WTC11 (cell line): ENCODE measurements at places on chromosomes 7 and 10. TPM values are rescaled to one million over a fixed set of nuclear protein-coding genes. Genes with fewer than 3 reads are reported as not detected.
A peak's percentile ranks its signal among the peaks of the same experiment; 100 is the strongest.

DNA sequence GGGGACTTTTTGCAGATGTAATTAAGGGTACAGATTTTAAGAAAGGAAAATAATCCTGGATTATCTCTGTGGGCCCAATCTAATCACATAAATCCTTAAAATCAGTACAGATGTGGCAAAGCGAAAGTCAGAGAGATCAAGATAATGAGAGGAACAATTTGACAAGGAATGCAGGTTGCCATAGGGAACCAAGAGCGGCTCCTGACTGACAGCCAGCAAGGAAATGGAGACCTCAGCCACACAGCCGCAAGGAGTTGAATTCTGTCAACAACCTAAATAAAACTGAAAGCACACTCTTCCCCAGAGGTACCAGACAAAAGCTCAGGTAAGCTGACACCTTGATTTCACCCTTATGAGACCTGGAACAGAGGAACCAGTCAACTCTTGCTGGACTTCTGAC lies 3.4 kb upstream of the PNPLA8 start:
- no peak for DNase-seq

GRCh38 chr7:147775516-147776284 lies 814.9 kb upstream of the C7orf33 start:
- DNase-seq = no peak

SPDYE3 gene
- not detected in 3 replicates for total RNA-seq

PLAC9 gene
- 4.6 to 7.3 TPM (median 6.6 TPM) in 3 replicates for total RNA-seq

DNA sequence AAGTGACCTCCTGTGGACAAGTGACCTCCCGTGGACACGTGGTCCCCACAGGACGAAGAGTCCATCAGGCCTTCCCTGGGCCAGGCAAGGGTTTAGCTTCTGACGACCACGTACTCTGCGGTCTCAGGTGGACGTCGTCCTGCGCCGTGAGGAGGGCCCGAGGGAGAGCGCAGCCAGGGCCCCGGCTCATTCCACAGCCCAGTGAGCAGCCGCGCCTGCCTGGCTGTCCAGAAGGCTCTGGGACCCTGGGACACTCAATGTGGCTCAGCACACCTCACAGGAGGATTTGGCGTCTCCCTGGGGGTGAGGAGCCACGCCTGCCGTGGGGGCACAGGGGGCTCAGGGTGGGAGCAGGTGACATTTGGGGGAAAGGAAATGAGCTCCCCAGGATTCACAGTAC lies 64.4 kb upstream of the CFAP46 start:
- DNase-seq = no peak

- DNase-seq = no peak
Measured at GRCh38 chr7:26705567-26705966, 158.8 kb downstream of the SKAP2 start.

DNA sequence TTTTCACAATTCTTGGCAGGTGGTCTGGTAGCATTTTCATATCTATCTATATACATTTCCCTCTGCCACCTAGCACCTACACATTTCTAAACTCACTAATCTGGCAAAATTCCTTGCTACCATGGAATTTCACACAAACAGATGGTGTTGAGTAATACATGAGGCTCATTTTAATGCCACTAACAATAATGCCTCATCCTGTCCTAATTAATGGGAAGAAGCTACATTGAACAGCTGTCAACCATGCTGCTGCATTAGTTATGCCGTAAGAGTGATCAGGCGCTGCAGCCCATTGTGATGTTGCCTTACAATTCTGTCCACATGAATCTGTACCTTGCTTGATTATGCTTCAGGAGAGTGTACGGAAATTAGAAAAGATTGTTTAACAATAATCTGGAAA lies 23.2 kb downstream of the COL1A2 start:
- no peak for DNase-seq

ELFN1 gene
- 4.1 to 4.6 TPM (median 4.4 TPM) in 3 replicates for total RNA-seq

MYO1G gene
- total RNA-seq = 0.41 to 0.48 TPM (median 0.46 TPM) in 3 replicates

WEE2 gene
- 0.04 to 0.07 TPM in 2 of 3 replicates, not detected in the other for total RNA-seq

DNA sequence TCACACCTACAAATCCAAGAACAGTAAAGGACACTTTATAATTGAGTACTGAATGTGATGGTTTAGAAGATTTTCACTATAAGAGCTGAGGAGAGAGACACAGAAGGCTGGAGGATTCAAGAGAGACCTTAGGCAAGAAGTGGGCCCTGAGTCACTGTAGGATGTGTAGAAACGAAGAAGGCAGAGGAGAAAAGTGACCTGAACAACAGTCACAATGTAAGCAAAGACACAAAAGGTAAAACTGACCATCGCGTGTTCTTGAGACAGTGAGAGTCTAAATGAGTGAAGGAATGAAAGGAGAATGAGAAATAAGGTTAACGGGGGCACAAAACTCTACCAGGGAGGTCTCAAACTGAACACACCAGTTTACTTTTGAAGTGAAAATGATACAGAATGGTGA lies 298.2 kb upstream of the LRGUK start:
- no peak for DNase-seq

ANKRD61 gene
- not detected in 3 replicates for total RNA-seq

DNA sequence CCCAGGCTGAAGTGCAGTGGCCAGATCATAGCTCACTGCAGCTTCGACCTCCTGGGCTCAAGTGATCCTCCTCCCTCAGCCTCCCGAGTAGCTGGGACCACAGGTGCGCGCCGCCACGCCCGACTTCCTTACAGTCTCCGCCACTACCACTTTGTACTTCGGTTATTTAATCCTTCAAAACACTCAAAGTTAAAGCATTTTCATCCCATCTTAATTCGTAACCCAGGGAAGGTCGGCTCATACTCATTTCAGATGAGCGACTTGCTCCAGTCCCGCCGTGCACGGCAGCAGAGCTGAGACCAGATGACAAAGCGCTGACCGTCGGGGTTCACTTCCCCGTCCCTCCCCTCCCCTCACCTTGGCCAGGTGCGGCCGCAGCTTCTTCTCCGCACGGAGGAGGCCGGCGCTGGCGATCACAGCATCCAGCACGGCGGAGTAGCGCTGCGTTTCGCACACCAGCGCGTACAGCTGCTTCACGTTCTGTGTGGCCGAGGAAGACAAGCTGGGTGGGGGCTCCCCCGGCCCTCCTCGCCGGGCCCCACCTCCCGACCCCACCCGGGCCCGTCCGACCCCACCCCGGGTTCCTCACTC lies 457 bp downstream of the NSUN5 start:
- DNase-seq = peak; percentile 46

- no peak for DNase-seq
Measured at GRCh38 chr7:12322284-12322902, 81.3 kb downstream of the VWDE start.

GRCh38 chr10:125538947-125539731 lies 143.8 kb downstream of the TEX36 start:
- DNase-seq = no peak

DNA sequence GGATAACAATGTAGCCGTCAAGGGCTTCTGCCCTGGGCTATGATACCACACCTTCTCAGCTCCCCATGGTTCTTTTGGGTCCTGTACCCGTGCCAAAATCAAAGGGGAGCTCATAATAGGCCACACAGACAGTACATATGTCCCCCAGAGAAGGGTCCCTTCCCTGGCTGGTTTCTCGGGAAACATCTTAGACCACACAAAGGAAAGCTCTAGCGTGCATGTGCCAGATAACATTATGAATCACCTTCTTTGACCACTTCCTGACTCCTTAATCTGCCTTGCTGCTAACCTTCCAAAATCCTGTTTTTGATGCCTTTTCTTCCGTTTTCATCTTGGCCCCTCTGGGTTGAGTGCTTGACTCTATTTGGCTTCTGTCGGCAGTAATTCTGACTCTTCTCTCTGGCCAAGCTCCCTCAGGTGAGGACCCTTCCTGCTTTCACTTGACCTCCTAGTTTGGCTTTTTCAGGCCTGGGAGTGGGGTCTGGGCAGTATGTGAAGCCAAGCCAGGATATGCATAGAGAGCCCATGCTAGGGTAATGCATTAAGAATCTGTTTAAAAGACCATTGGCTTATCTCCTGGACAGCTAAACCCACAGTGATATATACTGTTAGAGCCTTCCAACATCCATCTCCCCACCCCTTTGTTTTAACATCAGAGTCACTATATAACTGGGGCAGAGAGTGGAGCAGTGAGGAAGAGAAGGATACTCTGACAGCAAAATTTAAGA lies 84.8 kb downstream of the ANLN start:
- DNase-seq = no peak

DNA sequence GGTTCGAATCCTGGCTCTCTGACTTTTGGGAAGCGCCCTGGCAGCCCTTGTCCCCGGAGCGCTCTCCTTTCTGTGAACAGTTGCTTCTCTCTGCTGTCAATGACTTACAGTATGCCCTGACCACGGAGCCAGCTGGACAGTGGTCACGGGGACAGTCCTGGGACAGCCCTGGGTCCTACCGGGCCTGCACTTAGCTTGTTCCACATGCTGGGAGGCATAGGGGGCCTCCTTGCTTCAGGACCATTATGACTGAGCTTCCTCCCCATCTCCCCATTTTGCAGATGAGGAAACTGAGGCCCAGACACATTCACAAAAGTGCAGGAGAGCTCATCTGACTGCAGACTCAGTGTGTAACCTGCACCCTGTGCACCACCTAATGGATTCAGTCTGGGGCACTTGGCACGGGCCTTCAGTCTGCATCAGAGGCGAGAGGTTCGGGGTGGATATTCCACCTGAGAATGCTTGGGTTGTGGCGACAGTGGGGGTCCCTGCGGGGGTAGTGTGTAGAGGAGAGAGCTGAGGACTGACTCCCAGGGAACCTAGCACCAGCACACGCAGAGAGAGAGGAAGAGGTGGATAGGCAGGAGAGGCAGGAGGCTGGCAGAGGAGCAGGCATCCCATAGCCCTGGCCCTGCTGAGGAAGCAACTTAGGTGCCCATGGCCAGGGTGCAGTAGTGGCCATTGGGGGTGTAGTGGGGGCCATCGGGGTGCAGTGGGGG lies 1.6 kb downstream of the DOCK1 start:
- DNase-seq = no peak

- no peak for DNase-seq
Measured at GRCh38 chr10:5904227-5904626, 14.2 kb downstream of the FBH1 start.

DNA sequence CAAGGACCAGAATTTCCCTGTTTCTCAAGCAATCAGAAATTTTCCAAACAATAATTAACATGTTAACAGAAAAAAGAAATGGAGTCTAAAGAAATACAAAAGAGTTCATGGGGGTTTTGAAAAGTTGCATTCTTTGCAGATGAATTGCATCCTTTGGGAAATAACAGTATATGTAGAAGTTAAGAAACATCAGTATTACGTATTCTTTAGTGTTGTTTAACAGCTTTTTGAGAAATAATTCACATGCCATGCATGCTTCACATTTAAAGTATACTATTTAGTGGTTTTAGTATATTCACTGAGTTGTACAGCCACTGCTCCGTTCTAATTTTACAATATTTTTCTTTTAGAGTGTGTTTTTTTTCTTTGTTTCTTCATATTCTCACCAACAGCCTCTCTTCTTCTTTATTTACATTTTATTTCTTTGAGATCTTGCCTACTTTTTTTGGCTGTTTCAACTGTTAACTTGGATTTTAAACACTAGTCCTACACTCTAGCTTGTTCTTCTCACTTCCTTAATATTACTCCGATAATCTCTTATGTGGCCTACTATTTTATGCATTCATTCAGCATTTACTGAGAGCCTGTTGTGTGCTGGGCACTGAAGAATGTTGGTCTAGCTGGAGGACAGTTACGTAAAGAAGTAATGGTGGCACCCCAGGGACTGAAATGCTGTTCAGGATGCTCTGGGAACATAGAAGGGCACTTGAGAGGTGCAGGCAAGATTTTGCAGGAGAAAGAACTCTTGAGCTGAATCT lies 330.1 kb downstream of the EXOC4 start:
- no peak for DNase-seq

DNA sequence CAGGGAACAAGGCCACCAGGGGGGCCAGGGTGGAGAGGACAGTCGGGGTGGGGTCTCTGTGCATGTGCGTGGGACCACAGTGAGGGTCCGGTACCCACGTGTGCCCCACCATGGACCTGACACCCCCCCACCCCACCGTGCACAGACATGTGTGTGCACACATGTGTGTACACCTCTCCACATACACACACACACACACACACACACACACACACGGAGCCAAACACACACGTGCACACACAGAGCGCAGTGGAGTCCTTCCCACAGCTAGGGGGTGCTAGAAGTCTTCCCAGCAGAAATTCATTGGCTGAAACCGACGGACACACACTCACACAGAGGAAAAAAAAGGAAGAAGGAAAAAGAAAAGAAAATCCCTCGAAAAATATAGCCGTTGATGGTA lies 42.8 kb upstream of the GNA12 start:
- peak; percentile 59 for DNase-seq

GRCh38 chr7:118045629-118046028 lies 138.3 kb upstream of the LSM8 start:
- DNase-seq = no peak

DNA sequence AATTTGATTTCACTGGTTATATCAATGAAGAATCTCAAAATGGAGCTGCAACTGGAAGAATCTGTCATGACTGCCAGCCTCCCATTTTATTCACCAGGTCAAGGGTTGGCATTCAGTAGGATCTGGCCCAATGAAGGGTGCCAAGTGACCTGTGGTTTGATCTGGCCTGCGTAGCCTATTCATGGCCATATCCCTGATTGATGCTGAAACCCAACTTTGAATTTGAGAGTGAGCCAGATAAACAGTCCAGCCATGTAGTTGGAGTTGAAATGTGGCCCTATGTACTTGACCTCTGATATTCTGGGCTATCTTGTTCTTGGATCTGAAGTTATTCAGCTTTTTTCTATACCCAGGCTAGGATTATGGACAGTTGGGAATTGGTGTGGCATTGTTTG lies 1.5 kb downstream of the MKLN1 start:
- DNase-seq = no peak

- no peak for DNase-seq
Measured at GRCh38 chr7:47366211-47366610, 215.7 kb downstream of the TNS3 start.

GNAT3 gene
- total RNA-seq = not detected in 3 replicates

DNA sequence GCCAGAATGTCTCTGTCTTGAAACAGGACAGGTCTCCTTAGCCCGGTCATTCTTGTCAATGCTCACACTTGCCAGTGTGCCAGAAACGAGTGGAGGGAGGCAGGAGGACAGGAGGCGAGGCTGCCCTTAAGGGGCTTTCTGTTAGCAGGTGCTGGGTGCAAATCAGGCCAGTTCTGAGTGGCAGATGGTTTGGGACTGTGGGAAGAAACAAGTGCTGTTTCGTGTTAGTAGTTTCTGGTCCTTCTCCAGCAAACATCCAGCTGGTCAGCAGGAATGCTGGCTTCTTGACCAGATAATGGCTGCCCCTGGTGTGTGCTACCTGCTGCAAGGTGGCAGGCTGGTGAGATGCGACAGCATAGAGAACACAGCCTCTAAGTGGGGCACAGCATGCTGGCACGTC lies 8.2 kb upstream of the NDUFB2 start:
- DNase-seq = no peak
